MCF 10A (cell line): ENCODE measurements at places on chromosomes 16 and 17. TPM values are rescaled to one million over a fixed set of nuclear protein-coding genes. Genes with fewer than 3 reads are reported as not detected.

GRCh38 chr17:40558300-40558889 lies 6.9 kb downstream of the CCR7 start:
- no peak for DNase-seq

CRYBA1 gene
- total RNA-seq = not detected in 2 replicates

- no peak for DNase-seq
These were observed 73.9 kb downstream of the CEP95 start for GRCh38 chr17:64580384-64581315.

- DNase-seq = no peak
These were observed 965 bp downstream of the INTS2 start for GRCh38 chr17:61926826-61927207.

DNA sequence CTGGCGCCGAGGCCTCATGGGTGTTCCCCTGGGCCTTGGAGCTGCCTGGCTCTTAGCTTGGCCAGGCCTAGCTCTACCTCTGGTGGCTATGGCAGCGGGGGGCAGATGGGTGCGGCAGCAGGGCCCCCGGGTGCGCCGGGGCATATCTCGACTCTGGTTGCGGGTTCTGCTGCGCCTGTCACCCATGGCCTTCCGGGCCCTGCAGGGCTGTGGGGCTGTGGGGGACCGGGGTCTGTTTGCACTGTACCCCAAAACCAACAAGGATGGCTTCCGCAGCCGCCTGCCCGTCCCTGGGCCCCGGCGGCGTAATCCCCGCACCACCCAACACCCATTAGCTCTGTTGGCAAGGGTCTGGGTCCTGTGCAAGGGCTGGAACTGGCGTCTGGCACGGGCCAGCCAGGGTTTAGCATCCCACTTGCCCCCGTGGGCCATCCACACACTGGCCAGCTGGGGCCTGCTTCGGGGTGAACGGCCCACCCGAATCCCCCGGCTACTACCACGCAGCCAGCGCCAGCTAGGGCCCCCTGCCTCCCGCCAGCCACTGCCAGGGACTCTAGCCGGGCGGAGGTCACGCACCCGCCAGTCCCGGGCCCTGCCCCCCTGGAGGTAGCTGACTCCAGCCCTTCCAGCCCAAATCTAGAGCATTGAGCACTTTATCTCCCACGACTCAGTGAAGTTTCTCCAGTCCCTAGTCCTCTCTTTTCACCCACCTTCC lies 7.9 kb downstream of the HIRIP3 start:
- DNase-seq = no peak

CACNG5 gene
- total RNA-seq = not detected in 2 replicates
